ENCODE measurements at places on chromosomes 1 and 21. TPM values are rescaled to one million over a fixed set of nuclear protein-coding genes. Genes with fewer than 3 reads are reported as not detected.

PRMT2 gene
- 118 TPM for total RNA-seq

DNA sequence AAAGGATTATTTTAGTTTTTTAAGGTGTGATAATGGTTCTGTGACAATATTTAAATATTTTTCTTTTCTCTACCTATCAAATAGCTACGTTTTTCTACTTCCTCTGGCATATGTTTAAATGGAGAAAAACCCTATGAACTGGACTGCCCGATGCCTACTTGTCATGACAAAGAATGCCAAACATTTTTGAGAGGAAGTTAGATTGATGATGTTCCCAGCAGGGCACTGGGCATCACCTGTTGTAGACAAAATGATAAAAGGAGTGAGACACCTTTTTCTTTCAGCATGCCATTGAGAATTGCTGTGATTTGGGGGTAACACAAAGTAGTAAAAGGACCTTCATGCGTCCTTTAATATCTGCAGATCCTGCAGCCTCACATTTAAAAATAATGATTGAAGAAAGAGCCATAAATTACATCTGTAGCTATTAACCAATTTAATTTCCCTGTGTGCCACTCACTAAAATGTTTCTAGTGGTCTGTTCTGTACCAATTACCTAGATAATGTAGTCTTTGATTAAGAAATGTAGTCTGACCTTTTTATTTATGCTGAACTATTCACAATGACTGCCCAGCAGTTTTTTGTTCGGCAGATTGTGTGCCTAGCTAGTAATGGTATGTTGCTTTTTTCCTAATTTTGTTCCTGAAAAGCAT is 47.6 kb downstream of the RPL5 start:
- no peak for DNase-seq

DNA sequence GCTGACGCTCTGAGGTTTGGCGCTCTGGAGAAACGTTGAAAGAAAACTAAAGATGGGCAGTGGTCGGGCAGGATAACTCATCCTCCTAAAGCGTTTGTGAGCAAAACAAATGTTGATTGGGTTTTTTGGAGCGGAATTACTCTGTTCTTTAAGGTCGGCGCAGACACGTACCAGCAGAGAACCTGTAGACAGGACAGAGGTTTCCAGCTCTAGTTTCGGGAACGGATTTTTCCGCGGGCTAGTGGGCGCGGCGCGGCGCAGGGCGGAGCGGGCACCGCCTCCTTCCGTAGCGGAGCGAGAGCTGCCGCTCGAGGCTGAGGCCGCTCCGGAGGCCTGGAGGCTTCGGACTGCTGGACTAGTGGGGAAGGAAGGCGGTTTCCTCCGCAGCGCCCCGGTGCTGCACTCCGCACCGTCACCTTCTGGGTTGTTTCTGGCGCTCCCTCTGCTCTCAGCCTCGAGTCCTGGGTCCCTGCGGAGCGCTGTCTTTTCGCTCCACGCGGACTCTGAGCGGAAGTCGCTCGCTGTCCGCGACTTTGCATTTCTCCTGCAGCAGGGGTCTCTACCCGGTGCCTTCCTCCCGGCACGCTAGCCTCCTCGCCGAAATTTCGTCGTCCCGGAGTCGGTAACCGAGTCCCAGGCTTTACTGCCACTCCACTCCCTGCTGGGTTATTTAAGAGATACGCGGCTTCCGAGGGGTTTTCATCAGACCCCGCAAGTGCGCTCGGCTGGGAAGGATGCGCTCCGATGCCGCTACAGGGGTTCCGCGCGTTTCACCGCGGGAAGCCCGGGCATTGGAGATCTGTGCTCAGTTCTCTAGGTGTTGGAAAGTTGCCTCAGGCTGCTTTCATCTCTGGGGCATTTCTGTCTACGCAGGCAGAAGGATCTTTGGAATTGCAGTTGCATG is 7.0 kb downstream of the FOXD2 start:
- no peak for DNase-seq

DNA sequence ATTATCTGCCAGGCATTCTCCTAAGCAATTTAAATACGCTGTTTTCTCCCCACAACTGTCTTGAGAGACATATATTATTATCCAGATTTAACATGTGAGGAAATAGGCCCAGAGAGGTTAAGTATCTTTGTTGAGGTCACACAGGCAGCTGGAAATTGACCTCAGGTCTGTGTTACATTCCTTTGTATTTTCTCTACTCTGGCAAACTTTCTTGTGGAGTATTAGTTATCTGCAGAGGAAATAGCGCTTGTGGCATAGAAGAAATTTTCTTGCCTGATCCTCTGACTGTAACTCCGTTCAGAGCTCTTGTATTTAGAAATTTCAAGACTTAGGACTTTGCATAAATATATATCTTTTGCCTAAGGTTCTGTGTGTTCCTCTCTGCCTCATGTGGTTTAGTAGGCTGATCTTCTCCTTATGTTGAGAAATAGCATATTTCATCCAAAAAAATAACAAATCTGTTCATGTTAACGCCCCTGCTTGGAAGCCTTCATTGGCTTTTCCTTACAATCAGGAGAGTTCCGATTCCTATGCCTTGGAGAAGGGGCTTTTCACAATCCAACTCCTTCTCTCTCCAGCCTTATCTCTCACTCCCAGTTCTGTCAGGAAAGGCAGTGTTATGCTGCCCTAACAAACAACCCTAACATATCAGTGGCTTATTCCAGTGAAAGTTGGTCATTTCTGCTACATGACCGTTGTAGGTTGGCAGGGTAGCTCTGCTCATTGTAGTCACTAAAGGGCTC is 2.5 kb upstream of the JUN start:
- no peak for DNase-seq

- DNase-seq = no peak
Measured at GRCh38 chr1:234697015-234697414, 87.0 kb upstream of the IRF2BP2 start.

GRCh38 chr21:42672699-42673458 is 19.5 kb downstream of the PDE9A start:
- DNase-seq = no peak

HES2 gene
- total RNA-seq = not detected

IL20 gene
- not detected for total RNA-seq

OR2L5 gene
- total RNA-seq = not detected

OR2L13 gene
- total RNA-seq = not detected

FAM72B gene
- total RNA-seq = 0.78 TPM

GRCh38 chr1:157302724-157303123 is 164.5 kb upstream of the ETV3 start:
- no peak for DNase-seq

PRRC2C gene
- total RNA-seq = 181 TPM
